ENCODE measurements at places on chromosomes 13 and 19.
A peak's percentile ranks its signal among the peaks of the same experiment; 100 is the strongest.

DNA sequence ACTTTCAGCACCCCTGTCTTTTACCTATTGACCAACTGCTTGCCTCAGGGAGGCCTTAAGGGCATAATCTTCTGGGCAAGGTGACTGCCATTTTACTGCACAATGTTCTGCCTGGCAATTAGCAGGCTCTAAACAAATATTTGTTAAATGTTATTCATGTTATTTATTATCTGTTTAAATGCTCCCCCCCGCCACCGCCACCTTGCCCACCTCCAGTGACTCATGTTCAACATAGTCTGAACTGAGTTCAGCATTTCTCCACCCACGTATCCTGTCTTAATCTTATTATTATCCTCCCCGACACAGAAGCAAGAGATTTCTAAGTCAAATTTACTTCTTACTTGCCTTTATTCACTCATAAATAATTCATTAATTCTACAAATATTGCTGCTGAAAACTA, 144.8 kb downstream of the LIG4 start:
- no peak for DNase-seq

GRCh38 chr19:34305221-34306083, 51.1 kb downstream of the GARRE1 start:
- DNase-seq = no peak

DNA sequence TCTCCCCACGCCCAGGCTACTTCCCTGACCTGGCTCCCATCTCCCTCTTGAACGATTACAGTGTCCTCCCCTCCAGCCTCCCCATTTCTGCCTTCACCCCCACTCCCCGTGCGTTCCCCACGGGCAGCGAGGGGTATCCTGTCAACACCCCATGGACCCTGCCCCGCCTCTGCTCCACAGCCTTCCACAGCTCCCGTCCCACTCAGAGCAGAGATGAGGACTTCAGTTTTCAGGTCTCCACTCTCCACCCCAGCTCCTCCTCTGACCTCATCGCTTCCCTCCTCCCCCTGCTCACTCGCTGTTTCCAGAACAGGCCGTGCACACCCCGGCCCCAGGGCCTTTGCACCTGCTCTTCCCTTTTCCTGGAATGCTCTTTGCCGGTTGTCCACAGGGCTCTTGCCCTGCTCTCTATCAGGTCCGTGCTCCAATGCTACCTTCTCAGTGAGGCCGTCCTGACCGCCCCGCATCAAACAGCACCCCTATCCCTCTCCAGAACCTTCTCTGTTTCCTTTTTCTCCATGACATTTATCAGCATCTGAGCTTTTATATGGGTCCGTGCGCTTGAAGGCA, 15.0 kb downstream of the LRRC4B start:
- no peak for DNase-seq

GRCh38 chr19:50686310-50687032, 33.1 kb downstream of the SHANK1 start:
- no peak for DNase-seq

DNA sequence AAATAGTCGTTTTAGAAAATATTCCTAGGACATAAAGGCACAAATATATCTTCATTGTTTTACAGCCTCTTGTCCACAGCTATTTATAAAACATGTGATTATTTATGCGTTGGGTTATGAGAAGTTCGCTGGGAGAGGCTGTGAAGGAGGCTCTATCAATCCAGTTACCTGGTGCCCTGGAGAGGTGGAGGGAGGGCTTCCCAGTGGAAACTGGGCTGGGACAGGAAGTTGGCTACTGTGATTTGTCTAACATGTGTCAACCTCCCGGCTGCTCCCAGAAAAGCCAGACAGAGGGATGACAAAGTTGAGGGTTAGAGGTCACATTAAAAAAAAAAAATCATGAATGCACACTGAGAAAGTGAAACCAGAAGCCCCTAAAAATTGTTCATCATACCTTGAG, 346.5 kb downstream of the ZNF536 start:
- DNase-seq = peak; percentile 46

GRCh38 chr19:18386543-18387271, 749 bp downstream of the GDF15 start:
- no peak for DNase-seq

DNA sequence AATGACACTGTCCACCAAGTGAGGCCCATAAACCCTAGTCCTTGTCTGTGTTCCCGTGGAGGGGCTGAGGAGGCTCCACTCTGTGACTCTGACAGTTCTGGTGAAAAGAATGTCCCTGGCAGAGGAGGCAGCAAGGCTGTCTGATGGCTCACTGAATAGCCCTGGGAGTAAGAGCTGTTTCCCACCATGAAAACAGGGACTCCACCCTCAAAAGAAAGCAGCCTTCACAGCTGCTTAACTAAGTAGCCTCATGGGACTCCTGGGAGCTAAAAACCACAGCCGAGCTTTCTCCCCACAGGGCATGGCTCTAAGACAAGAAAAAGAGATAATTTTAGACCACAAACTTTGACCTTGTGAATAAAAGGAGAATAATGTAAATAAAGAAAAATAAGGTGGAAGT, 135.1 kb upstream of the FRY start:
- no peak for DNase-seq

- no peak for DNase-seq
Observed at GRCh38 chr13:46124967-46125933, 20.4 kb upstream of the CPB2 start.

DNA sequence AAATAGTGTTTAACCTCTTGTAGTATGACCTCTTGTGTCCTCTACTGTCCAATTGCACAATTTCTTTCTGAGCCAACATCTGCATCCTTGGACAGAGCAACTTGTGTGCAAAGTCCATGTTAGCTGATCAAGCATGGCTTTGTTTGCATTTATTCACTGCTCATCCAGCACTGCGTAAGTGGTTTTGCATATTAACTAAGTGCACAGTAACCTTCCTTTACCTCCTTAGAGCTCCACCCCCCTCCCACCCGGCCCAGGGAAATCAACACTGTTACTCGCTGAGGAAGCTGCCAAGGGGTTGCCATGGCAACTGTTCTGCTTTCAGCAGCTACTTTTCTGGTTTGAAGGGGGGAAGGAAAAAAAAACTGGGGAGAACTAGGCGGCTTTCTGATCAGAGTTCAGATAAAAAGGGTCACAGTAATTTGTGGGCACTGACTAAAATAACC, 153.5 kb upstream of the KLF12 start:
- peak; percentile 27 for DNase-seq

GRCh38 chr13:74424455-74424854, 290.3 kb upstream of the KLF12 start:
- no peak for DNase-seq

GRCh38 chr19:53882391-53883050, 524 bp downstream of the PRKCG start:
- no peak for DNase-seq

- peak; percentile 76 for DNase-seq
Observed at GRCh38 chr19:13781547-13781946, 7.3 kb downstream of the C19orf53 start.

- DNase-seq = peak; percentile 32
Observed at GRCh38 chr19:33241530-33242101, 16.0 kb upstream of the SLC7A10 start.

GRCh38 chr13:111469916-111470506, 149.6 kb downstream of the TEX29 start:
- DNase-seq = no peak

DNA sequence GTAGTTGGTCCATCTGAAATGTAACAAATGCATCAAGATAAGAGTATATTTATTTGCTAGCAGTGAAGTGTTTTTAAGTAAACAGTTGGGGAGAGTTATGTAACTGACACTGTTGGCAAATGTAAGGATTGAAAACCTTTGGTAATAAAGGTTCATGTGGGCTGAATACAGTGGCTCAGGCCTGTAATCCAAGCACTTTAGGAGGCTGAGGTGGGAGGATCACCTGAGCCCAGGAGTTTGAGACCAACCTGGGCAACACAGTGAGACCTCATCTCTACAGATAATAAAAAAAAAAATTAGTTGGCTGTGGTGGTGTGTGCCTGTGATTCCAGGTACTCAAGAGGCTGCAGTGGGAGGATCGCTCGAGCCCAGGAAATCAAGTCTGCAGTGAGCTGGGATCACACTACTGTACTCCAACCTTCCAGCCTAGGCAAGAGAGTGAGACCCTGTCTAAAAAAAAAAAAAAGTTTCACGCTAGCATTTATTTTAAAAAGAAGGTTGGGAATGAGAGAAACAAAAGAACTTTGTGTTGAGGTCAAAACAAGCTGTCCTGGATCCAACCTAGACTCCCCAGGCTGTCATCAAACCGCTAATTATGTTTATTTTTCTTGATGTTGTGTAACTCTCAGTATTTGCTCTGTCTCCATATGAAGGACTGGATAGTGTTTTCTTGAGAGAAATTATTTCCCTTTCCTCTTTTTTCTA, 20.7 kb downstream of the SETDB2 start:
- no peak for DNase-seq

DNA sequence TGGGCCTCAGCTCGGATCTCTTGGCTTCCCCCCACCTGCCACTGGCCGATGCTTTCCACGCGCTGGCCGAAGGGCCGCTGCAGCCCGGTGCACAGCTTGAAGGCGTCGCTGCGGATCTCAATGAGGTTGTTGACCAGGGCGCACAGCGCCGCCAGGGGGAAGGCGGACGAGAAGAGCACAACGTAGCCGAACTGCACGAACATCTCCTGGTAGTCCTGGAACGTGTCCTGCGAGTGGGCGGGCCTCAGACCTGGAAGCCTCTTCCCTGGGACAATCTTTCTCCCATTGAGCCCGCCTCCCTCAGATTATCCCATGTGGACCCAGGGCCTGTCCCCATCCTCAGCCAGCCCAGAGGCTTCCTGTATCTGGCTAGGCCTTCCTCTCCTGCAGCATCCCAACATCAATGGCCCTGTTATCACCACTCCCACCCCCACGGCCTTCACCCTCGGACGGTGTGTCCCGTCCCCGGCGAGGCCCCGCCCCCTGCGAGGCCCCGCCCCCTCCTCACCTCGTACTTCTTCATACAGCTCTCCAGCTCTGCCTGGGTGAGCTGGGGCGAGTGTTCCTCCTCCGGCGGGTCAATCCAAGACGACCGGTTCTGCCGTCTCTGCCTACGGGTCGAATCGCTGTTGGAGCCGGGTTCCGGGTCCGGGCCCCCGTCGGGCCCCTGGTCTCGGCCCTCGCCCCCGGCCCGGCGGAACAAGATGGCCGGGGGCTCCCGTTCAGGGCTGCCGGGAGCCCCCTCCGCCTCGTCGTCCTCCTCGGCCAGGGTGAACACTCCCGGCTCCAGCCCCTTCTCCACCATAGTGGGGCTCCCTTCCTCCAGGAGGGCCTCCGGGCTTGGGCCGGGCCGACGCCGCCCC, 6.8 kb downstream of the ANO8 start:
- no peak for DNase-seq

DNA sequence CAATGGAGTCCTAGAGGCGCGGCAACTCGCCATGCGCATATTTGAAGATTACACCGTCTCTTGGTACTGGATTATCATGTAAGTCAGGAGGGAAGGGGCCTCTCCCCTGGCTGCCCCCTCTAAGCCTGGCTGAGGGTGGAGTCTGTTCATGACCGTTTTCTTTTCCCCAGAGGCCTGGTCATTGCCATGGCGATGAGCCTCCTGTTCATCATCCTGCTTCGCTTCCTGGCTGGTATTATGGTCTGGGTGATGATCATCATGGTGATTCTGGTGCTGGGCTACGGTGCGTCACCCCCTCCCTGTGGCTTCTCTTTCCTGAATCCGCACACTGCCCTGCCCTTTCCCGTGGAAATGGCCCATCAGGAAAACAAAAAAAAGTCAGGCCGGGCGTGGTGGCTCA, 6.5 kb downstream of the SLC44A2 start:
- no peak for DNase-seq
